HepG2 (cell line): ENCODE measurements at places on chromosomes 2 and 18.

GRCh38 chr2:53510401-53510800 is 257.2 kb upstream of the CHAC2 start:
- H3K36me3 ChIP-seq, result no peaks in the 10 kb centered on the region
- DNase-seq, result no peak
- no peaks in the 10 kb centered on the region for H3K4me1 ChIP-seq
- no peak overlapping the region for H3K4me3 ChIP-seq
- no peak overlapping the region for H3K27ac ChIP-seq
- H3K27me3 ChIP-seq, result no peaks in the 10 kb centered on the region; the same call in 1 of the 2 replicates

- H3K27me3 ChIP-seq, result no peaks in the 10 kb centered on the region
- no peaks in the 10 kb centered on the region for H3K36me3 ChIP-seq
- H3K27ac ChIP-seq, result no peak overlapping the region
- H3K4me3 ChIP-seq, result no peak overlapping the region
- no peak for DNase-seq
- H3K4me1 ChIP-seq, result no peaks in the 10 kb centered on the region
Measured at GRCh38 chr2:58336416-58336815, 95.3 kb upstream of the FANCL start.

DNA sequence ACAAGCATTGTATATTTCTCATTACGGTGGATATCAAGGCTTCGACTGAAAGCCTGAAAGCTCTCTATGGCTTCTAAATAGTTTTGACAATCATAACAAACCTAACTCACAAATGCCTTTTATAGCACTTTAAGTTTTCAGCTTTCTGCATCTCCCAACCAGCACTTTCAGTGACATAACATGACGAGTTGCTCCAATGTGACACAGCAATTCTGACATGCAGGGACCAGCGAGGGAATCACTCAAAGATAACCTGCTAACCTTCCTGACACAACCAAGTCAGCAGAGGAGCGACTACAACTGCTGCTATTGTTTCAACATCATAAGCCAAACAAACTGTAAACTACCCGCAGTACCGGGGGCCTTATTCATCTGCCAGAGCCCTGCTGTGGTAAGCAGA is 95.7 kb upstream of the CDH20 start:
- H3K4me1 ChIP-seq, result no peaks in the 10 kb centered on the region
- DNase-seq, result no peak
- H3K27me3 ChIP-seq, result no peaks in the 10 kb centered on the region
- no peak overlapping the region for H3K4me3 ChIP-seq
- no peak overlapping the region for H3K27ac ChIP-seq

DNA sequence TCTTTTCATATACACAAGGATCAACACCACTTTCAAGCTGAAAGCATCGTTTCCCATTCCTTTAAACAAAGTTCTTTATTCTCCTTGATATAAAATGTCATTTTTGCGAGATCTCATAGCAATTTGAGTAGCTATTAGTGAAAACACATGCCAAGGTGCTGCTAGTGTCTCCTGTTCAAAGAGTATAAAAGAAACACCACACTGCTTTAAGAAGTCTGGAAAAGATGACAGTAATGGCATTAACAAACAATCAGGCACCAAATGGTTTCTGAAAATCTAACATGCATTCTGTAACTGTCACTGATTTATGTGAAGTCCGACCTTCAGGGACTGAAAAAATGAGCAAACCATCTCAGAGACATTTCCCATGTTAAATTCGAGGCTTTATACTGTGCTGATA is 2.4 kb downstream of the CCBE1 start:
- peaks cover 2% of the 10 kb centered on the region for H3K27me3 ChIP-seq
- DNase-seq, result no peak
- H3K4me1 ChIP-seq, result no peaks in the 10 kb centered on the region
- no peaks in the 10 kb centered on the region for H3K36me3 ChIP-seq
- H3K27ac ChIP-seq, result no peak overlapping the region

- H3K36me3 ChIP-seq, result no peaks in the 10 kb centered on the region
- no peak for DNase-seq
- H3K27me3 ChIP-seq, result no peaks in the 10 kb centered on the region
- no peak overlapping the region for H3K4me3 ChIP-seq
Measured at GRCh38 chr2:4618141-4618540, 914.8 kb downstream of the DCDC2C start.

GRCh38 chr18:4831127-4831526 is 365.9 kb downstream of the AKAIN1 start:
- no peak overlapping the region for H3K27ac ChIP-seq
- no peak overlapping the region for H3K4me3 ChIP-seq
- H3K4me1 ChIP-seq, result no peaks in the 10 kb centered on the region
- no peaks in the 10 kb centered on the region for H3K36me3 ChIP-seq
- no peaks in the 10 kb centered on the region for H3K27me3 ChIP-seq
- DNase-seq, result no peak

GRCh38 chr2:56170988-56171387 is 12.8 kb upstream of the CCDC85A start:
- H3K4me3 ChIP-seq, result no peak overlapping the region
- no peaks in the 10 kb centered on the region for H3K36me3 ChIP-seq
- H3K27me3 ChIP-seq, result no peaks in the 10 kb centered on the region
- H3K27ac ChIP-seq, result no peak overlapping the region

DNA sequence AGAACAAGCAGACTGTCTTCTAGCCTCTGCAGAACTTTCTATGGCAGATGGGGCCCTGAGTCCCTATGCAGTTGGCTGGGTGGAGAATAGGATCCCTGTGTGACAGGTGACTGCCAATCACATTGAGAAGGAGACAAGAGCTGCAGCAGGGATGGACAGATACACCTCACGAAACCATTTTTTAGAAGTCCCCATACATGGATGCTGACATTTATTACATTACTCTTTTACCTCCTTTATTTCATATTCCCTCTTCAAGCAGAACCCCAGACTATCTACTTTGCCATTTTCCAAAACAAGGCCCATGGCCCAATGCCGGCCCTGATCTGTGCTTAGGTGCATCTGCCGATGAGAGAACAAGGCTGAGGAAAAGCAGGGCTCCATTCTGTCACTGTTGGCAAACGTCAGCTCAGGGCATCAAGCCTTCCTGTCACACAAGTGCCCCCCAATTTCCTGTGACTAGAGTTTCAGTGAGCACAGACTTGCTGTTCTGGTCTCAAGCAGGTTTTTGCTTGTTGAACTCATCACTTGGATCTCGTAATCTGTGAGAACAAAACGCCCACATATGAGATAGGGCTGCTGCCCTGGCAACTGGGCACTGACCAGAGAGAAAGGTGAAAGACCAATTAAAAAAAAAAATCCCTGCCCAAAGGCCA is 35.8 kb downstream of the LOXHD1 start:
- H3K4me3 ChIP-seq, result no peak overlapping the region
- DNase-seq, result no peak
- no peaks in the 10 kb centered on the region for H3K36me3 ChIP-seq
